ENCODE measurements at places on chromosomes 5 and 9. TPM values are rescaled to one million over a fixed set of nuclear protein-coding genes. Genes with fewer than 3 reads are reported as not detected.

HSPA4 gene
- 139 TPM for total RNA-seq

PCDHB2 gene
- total RNA-seq, result 3.3 TPM

FOXD4L4 gene
- 0.13 TPM for total RNA-seq

MED7 gene
- total RNA-seq, result 14.8 TPM

SOHLH1 gene
- 0.05 TPM for total RNA-seq

EIF4E1B gene
- not detected for total RNA-seq

CDH18 gene
- total RNA-seq, result not detected

TBC1D13 gene
- total RNA-seq, result 20.3 TPM

AQP7 gene
- 0.25 TPM for total RNA-seq

F2R gene
- total RNA-seq, result 40.6 TPM

FGD3 gene
- total RNA-seq, result 0.16 TPM

FBXO10 gene
- 7.3 TPM for total RNA-seq

PFN3 gene
- total RNA-seq, result not detected

TAF11L6 gene
- total RNA-seq, result not detected

SCGB3A2 gene
- total RNA-seq, result not detected

CDO1 gene
- total RNA-seq, result not detected

ZNF366 gene
- not detected for total RNA-seq

LTC4S gene
- 0.28 TPM for total RNA-seq

LCNL1 gene
- total RNA-seq, result 0.22 TPM

PBX3 gene
- total RNA-seq, result 12.4 TPM

CRAT gene
- total RNA-seq, result 24.9 TPM

PCDHGA4 gene
- total RNA-seq, result 0.13 TPM

TNFSF15 gene
- total RNA-seq, result 0.11 TPM

CDC25C gene
- total RNA-seq, result 8.8 TPM

NUTM2F gene
- total RNA-seq, result not detected

CENPH gene
- total RNA-seq, result 27.4 TPM

TMED9 gene
- 276 TPM for total RNA-seq

RXFP3 gene
- not detected for total RNA-seq

PCDHGA2 gene
- total RNA-seq, result 0.40 TPM

TPPP gene
- 6.6 TPM for total RNA-seq

HAVCR2 gene
- total RNA-seq, result 0.23 TPM

CYLC2 gene
- not detected for total RNA-seq

FBN2 gene
- 17.6 TPM for total RNA-seq

RNF183 gene
- total RNA-seq, result 0.19 TPM

CNTNAP3B gene
- total RNA-seq, result 15.0 TPM

PCDHGA6 gene
- 0.22 TPM for total RNA-seq

DMRT3 gene
- not detected for total RNA-seq

LEAP2 gene
- total RNA-seq, result 0.65 TPM

GFM2 gene
- 19.1 TPM for total RNA-seq

ADAMTS19 gene
- total RNA-seq, result not detected

TRPM6 gene
- 1.7 TPM for total RNA-seq

ROR2 gene
- total RNA-seq, result 1.7 TPM

REEP2 gene
- 5.8 TPM for total RNA-seq

CTXN3 gene
- total RNA-seq, result not detected

SPATA9 gene
- total RNA-seq, result 0.17 TPM

IL3 gene
- total RNA-seq, result not detected

All from A549 treated with AZD2906 at 1 μM for 4 hours (cell line).